ENCODE measurements at places on chromosomes 1 and 21.

GRCh38 chr1:22323846-22324504, 127.7 kb upstream of the ZBTB40 start:
- DNase-seq = no peak

DNA sequence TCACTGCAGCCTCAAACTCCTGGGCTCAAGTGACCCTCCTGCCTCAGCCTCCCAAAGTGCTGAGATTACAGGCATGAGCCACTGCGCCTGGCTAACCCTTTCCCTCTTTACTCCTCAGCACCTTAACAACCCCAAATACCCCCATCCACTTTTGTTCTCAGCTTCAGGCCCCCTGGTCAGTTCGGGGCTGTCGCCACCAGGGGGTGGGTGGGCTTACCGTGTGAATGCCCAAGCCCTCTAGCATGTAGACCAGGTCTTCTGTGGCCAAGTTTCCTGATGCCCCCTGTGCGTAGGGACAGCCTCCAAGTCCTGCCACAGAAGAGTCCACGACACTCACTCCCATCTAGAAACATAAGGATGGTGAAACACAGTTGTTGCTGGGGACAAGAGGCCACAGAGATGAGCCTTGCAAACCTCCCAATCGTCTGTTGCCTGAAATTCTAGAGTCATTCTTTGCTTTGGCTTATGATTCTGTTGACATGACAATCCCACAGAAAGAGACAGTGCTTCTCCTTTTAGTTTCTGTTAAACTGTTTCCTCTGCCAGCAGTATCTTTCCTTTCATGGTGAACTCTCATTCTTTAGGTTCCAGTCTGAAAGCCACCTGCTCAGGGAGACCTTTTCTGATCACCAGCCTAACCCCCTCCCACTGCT, 3.8 kb upstream of the GALE start:
- no peak for DNase-seq

GRCh38 chr1:151327903-151328674, 873 bp upstream of the PI4KB start:
- DNase-seq = no peak

- DNase-seq = no peak
Measured at GRCh38 chr21:28310171-28310685, 682.4 kb downstream of the LTN1 start.

DNA sequence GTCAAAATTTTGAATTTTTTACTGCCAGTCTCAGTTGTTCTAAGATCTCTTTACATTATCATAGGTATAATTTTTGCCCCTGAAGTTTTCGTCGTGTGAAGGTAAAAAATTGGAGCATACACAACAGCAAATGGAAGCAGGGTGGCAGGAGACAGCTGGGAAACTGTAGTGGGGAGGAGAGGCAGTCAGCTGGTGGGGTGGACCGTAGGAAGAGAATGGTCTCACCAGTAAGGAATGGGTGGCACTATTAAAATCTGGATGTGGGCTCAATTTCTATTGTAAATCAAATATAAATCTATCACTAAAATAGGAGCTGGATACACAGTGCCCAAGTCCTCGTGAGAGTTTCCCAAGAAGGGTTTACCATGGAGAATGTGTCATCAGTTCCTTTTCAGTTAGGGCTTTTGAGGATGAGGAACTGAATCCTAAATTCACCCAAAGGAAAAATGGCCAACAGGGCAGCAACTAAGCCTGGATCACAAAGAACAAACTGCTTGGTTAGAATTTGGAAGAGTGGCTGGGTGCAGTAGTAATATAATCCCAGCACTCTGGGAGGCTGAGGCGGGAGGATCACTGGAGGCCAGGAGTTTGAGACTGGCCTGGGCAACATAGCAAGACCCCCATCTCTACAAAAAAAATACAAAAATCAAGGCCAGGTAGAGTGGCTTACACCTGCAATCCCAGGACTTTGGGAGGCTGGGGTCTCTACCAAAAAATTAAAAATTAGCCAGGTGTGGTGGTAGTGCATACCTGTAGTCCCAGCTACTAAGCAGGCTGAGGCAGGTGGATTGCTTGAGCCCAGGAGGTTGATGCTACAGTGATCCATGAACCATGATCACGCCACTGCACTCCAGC, 10.5 kb upstream of the IRF2BP2 start:
- DNase-seq = no peak

All from epithelial cell of esophagus (primary cell).